Effector memory CD4-positive, alpha-beta T cell (primary cell): ENCODE measurements at places on chromosomes 1 and 21.

- no peaks in the 10 kb centered on the region for H3K27me3 ChIP-seq
- no peak overlapping the region for H3K27ac ChIP-seq
- H3K36me3 ChIP-seq, result no peaks in the 10 kb centered on the region
- no peak for DNase-seq
- H3K4me1 ChIP-seq, result no peaks in the 10 kb centered on the region
These were observed 278.7 kb upstream of the CHRM3 start for GRCh38 chr1:239107676-239108075.

- H3K27ac ChIP-seq, result no peak overlapping the region
- no peaks in the 10 kb centered on the region for H3K27me3 ChIP-seq
- no peak for DNase-seq
- H3K36me3 ChIP-seq, result no peaks in the 10 kb centered on the region
These were observed 69.4 kb downstream of the HIVEP3 start for GRCh38 chr1:41849211-41849759.

- H3K4me3 ChIP-seq, result no peak overlapping the region
- DNase-seq, result no peak
- H3K27ac ChIP-seq, result no peak overlapping the region
- H3K4me1 ChIP-seq, result no peaks in the 10 kb centered on the region
- no peaks in the 10 kb centered on the region for H3K27me3 ChIP-seq
- no peaks in the 10 kb centered on the region for H3K36me3 ChIP-seq
These were observed 119.2 kb downstream of the ITSN1 start for GRCh38 chr21:33761441-33762036.

DNA sequence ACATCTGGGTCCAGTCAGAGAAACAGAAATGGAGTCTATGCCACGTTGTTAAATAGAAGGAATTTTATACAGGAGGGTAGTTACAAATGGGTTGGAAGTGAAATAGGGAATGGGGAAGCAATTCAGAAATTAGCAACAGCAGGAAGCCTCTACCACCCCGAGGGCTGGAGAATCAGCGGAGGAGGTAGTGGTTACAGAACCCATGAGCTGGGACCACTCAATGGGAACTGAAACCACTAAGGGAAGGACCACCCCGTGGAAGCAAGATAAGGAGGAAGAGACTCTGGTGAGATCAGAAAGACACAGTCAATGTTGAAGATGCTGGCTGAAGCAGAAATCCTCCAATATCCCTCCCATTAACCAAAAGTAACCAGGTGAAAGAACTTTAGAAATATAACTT is 15.5 kb upstream of the MAST2 start:
- no peaks in the 10 kb centered on the region for H3K36me3 ChIP-seq
- DNase-seq, result no peak
- H3K4me3 ChIP-seq, result no peak overlapping the region
- H3K4me1 ChIP-seq, result peaks cover 9% of the 10 kb centered on the region
- H3K27ac ChIP-seq, result no peak overlapping the region
- no peaks in the 10 kb centered on the region for H3K27me3 ChIP-seq

GRCh38 chr21:36205962-36206361 is 49.3 kb downstream of the DOP1B start:
- H3K36me3 ChIP-seq, result peaks cover 3% of the 10 kb centered on the region
- H3K4me1 ChIP-seq, result no peaks in the 10 kb centered on the region
- no peak for DNase-seq
- no peak overlapping the region for H3K4me3 ChIP-seq
- no peak overlapping the region for H3K27ac ChIP-seq
- H3K27me3 ChIP-seq, result no peaks in the 10 kb centered on the region

GRCh38 chr1:223828162-223828848 is 17.4 kb downstream of the TP53BP2 start:
- peaks cover 33% of the 10 kb centered on the region for H3K4me1 ChIP-seq
- no peak overlapping the region for H3K27ac ChIP-seq
- H3K36me3 ChIP-seq, result no peaks in the 10 kb centered on the region
- no peaks in the 10 kb centered on the region for H3K27me3 ChIP-seq

DNA sequence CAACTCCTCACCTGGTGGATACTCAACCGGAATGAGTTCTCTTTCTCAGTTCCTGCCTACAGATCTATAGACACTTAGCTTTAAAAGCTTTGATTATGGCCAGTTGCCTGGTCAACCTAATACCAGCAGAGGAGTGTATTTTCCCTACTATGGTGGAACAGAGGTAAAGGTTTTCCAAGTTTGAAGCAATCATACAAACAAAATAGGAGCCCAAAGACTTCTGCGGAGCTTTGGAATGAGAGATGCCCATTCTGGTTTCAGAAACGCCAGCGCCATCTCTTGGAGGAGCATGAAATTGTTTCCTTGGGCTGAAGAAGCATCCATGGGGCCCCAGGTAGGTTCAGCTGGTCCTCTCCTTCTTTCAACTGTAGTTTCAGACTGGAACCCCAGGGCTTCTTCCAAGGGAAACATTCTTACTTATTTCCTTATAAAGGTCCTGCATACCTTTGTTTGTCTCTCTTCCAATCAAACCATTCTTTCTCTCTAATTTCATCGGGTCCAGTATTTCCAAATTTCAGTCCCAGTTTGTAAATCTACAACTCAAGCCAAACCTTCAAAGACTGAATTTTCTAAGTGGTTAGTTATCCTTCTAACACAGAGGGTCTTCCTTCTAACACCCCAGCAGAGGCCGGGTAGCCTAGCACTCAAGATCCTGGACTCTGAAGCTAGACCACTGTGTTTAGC is 95.9 kb downstream of the KCNJ15 start:
- H3K36me3 ChIP-seq, result no peaks in the 10 kb centered on the region
- H3K4me3 ChIP-seq, result no peak overlapping the region
- no peaks in the 10 kb centered on the region for H3K4me1 ChIP-seq
- DNase-seq, result no peak
- peaks cover 3% of the 10 kb centered on the region for H3K27me3 ChIP-seq
- H3K27ac ChIP-seq, result no peak overlapping the region

- H3K36me3 ChIP-seq, result peaks cover 3% of the 10 kb centered on the region
- no peak overlapping the region for H3K27ac ChIP-seq
- H3K4me1 ChIP-seq, result no peaks in the 10 kb centered on the region
- no peak for DNase-seq
- no peaks in the 10 kb centered on the region for H3K27me3 ChIP-seq
These were observed 33.3 kb upstream of the DEGS1 start for GRCh38 chr1:224149709-224150108.

- peak overlapping the region; percentile 50 for H3K27ac ChIP-seq
- H3K4me1 ChIP-seq, result peaks cover 18% of the 10 kb centered on the region
- peak; percentile 0 for DNase-seq
These were observed 497 bp upstream of the FUCA1 start for GRCh38 chr1:23868557-23869016.

GRCh38 chr1:159056069-159056698 is 20.4 kb downstream of the AIM2 start:
- no peak for DNase-seq
- no peak overlapping the region for H3K27ac ChIP-seq
- no peak overlapping the region for H3K4me3 ChIP-seq
- H3K27me3 ChIP-seq, result no peaks in the 10 kb centered on the region

- H3K4me1 ChIP-seq, result no peaks in the 10 kb centered on the region
- no peak for DNase-seq
- H3K27me3 ChIP-seq, result no peaks in the 10 kb centered on the region
- H3K27ac ChIP-seq, result no peak overlapping the region
- no peaks in the 10 kb centered on the region for H3K36me3 ChIP-seq
- H3K4me3 ChIP-seq, result no peak overlapping the region
These were observed 47.1 kb upstream of the IRF2BP2 start for GRCh38 chr1:234656944-234657654.

GRCh38 chr1:21852282-21853130 is 40.4 kb downstream of the LDLRAD2 start:
- H3K36me3 ChIP-seq, result no peaks in the 10 kb centered on the region
- DNase-seq, result no peak
- no peak overlapping the region for H3K27ac ChIP-seq
- no peaks in the 10 kb centered on the region for H3K4me1 ChIP-seq
- H3K27me3 ChIP-seq, result no peaks in the 10 kb centered on the region

DNA sequence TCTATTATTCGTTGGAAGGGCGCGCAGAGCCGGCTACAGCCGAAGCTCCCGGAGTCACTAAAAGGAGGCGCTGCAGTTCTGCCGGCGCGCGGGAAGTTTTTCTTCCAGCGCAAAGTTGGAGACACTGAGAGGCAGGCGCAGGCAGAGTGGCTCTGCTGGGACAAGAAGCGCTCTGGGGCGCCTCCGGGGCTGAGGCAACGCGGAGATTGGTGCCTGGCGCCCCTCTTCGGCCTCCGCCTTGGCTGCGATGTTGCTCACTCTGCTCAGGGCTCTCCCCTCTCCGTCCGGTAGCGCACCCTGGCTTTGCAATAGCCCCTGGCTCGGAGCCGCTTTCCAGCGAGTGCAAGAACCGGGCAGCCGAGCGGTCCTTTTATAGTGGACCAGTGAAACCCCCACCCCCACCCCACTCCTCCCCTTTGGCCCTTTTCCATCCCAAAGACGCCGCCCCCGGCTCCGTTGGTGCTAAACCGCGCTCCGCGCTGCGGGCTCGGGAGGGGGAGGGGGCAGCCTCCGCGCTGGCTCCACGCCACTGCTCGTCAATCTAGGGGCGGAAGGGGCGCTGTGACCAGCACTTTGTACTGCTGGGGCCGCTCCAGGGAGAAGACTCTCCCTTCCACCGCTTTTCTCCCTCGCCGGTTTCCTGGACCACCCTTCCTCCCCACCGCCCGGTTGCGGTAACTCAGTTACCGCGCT is at the start of gene ADAMTS1:
Gene ADAMTS1, minus strand, starts transcription at position 344 of the 693 bp plus-strand sequence. CDS start 455 bp downstream, outside the sequence.
- H3K27me3 ChIP-seq, result peaks cover 7% of the 10 kb centered on the region
- no peak within 1 kb of the TSS for H3K27ac ChIP-seq
- H3K4me1 ChIP-seq, result peaks cover 13% of the 10 kb centered on the region

DNA sequence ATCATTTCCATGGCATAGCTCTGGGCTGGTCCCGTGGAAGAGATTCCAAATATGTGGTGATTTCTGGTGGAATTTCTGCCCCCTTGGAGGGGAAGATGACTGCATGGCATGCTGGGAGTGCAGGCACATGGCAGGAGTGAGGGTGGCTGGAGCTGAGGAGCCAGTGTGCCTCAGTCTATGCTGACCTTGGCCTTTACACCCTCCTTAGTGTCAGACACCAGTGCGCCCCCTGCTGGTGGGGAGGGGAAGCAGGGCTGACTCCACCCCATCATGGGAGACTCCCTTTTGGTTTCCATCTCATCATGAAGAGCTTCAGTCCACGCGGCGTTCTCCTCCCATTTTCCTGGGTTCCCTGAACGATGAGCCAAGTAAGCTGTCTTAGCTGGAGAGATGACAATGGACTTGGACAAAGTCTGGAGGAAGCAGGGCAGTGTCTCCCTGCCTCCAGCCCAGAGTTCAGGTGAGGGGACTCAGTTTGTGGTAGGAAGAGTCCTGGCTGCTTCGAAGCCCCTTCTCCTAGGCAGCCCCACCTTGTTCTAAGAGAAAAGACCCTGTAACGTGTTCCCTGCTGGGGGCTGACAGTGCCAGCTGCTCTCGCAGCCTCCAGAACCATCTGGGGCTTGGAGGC is 10.3 kb downstream of the ALX3 start:
- DNase-seq, result peak; percentile 58
- H3K27me3 ChIP-seq, result no peaks in the 10 kb centered on the region
- no peaks in the 10 kb centered on the region for H3K4me1 ChIP-seq
- H3K4me3 ChIP-seq, result no peak overlapping the region
- H3K27ac ChIP-seq, result no peak overlapping the region

DNA sequence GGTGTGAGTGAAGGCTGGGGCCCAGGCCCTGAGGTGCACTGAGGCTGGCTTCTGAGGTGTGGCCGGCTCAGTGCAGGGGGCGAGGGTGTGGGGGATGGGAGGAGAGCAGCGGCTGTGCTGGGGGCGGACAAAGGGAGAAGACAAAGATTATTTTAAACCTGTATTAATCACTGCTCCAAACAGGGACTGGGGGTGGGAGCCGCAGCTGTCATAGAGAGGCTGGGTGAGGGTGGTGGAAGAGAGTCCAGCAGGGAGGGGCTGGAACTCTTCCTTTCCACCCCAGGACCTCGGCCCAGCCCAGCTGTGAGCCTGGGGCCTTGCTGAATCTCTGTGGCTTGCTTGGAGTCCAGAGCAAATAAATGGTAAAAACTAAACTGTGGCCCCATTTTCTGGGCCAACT is 106.9 kb downstream of the KCND3 start:
- peaks cover 6% of the 10 kb centered on the region for H3K27me3 ChIP-seq
- no peak overlapping the region for H3K4me3 ChIP-seq
- H3K36me3 ChIP-seq, result no peaks in the 10 kb centered on the region
- H3K4me1 ChIP-seq, result no peaks in the 10 kb centered on the region

DNA sequence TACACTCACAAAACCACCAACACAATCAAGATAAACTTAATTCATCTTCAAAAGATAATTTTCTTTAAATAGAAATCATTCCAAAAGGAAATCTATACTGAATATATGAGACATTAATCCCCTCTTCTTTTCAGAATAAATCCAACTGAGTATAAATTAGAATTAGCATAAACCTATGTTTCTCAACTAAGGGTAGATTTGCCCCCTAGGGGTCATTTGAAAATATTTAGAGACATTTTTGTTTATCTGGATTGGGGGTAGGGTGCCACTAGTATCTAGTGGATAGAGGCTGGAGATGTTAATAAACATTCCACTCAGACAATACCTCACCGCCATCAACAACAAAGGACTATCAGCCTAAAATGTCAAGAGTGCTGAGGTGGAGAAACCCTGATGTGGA is 6.5 kb upstream of the TNFSF4 start:
- no peak overlapping the region for H3K4me3 ChIP-seq
- no peaks in the 10 kb centered on the region for H3K27me3 ChIP-seq
- no peaks in the 10 kb centered on the region for H3K4me1 ChIP-seq
- H3K27ac ChIP-seq, result no peak overlapping the region
- DNase-seq, result no peak

DNA sequence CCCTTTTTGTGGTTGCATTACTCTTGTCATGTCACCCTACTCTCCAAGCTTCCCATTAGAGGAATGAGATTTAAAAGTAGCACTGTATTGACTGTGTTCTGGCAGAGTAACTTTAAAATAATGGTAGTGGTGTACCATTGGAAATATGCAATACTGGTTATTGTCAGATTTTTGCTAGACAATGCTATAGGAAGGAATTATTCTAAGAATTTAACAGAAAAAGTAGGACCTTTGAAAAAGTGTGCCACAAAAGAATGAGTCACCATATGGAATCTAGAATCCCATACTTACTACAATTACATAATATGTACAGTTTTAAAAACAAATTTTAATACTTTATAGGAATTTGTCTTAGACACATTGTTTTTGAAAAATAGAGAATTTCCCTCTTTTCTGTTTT is 13.8 kb downstream of the MIER1 start:
- no peaks in the 10 kb centered on the region for H3K27me3 ChIP-seq
- no peak overlapping the region for H3K27ac ChIP-seq
- peaks cover 19% of the 10 kb centered on the region for H3K4me1 ChIP-seq
- H3K36me3 ChIP-seq, result no peaks in the 10 kb centered on the region
